ENCODE measurements at places on chromosomes 5 and 9.
A peak's percentile ranks its signal among the peaks of the same experiment; 100 is the strongest.

- peak; percentile 96 for DNase-seq
Observed at GRCh38 chr5:17118631-17119030, 98.8 kb upstream of the BASP1 start.

- no peak for DNase-seq
Observed at GRCh38 chr5:35069188-35069587, 21.4 kb upstream of the AGXT2 start.

GRCh38 chr5:143755966-143756365, 56.0 kb upstream of the HMHB1 start:
- DNase-seq: no peak

- DNase-seq: no peak
Observed at GRCh38 chr9:4235871-4236804, 63.7 kb downstream of the GLIS3 start.

- DNase-seq: no peak
Observed at GRCh38 chr5:59003124-59003523, 420.2 kb downstream of the RAB3C start.

DNA sequence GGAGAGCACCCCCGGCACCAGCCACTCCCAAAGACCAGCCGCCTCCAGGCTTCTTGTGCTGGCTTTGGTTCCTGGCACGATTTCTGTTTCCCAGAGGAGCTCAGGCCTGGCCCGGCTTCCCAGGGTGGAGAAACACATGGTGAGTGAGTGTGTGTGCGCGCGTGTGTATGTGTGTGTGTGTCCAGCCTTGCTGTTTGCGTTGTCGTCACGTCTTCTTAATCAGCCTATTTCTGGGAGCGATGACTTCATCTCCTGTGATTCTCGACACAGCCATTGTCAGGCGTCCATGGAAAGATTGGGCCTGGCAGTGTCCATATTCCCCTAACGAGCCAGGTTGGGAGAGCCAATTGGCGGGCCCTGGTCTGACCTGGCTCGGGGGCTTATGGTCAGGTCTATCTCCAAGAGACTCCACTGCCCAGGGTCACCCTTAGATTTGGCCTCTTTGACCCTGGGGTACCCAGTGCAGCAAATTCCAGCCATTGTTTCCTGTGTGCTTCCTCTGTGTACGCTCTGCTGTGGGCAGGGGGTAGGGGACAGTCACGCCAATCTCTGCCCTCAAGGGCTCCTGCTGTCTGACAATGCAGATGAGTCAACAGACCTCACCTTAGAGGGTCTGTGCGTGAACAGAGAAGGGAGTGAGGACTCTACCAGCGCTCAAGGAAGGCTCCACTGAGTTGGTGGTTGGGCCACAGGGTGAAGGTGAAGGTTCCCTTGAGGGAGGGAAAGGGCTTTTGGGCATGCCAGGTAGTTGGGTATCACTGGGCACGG, 73.8 kb downstream of the DAB2IP start:
- no peak for DNase-seq

DNA sequence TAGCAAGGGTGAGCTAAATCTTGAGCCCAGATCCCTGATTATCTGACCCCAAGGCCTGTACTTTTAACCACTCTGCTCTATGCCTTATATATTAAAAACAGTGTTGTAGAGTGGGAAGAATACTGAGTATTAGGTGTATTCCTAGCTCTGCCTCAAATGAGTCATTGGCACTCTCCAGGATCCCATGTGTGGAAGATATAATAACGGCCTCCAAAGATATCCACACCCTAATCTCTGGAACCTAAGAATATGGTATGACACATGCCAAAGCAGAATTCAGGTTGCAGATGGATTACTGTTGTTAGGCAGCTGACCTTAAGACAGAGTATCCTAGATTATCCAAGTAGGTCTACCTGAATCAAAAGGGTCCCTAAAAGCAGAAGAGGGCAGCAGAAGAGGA, 110.8 kb downstream of the ADRB2 start:
- DNase-seq: no peak

DNA sequence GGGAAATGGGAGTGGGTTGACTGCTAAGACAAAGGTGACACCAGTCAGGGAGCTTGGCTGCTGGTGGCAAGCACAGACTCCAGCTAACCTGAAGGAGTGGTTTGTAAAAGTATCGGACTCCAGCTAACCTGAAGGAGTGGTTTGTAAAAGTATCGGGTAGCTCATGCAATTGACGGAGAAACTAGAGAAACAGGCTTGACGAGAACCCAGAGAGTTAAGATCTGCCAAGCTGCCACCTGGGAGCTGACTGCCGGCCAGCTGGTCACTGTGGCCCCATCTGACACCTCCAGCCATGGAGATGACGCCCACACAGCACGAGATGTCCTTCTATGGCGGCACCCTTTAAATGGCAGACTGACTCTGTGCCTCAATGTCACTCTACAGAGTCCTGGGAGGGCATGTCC, 28.3 kb upstream of the CRB2 start:
- no peak for DNase-seq

- no peak for DNase-seq
Observed at GRCh38 chr9:131658377-131659129, 81.3 kb downstream of the RAPGEF1 start.

- no peak for DNase-seq
Observed at GRCh38 chr9:33109850-33110595, 33.5 kb upstream of the SMU1 start.

- DNase-seq: peak; percentile 88
Observed at GRCh38 chr9:130240410-130241197, 25.0 kb upstream of the HMCN2 start.

DNA sequence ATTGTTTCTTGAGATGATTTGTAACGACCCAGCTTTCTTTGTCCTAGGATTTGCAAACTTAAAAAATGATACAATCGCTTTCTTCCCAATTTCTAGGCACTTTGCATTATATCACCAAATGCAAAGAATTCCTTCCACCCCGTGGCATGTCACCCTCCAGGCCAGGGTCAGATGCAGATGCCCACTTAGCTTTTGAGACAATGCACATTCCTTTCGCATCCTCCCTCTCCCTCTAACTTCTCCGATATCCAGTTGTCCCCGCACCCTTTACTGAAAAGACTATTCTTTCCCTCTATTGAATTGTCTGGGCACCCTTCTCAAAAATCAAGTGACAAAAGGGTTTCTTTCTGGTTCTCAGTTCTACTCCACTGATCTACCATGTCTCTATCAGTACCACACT, 17.3 kb downstream of the RNF130 start:
- DNase-seq: no peak

GRCh38 chr5:138659561-138659960, 84.4 kb upstream of the HSPA9 start:
- DNase-seq: no peak

DNA sequence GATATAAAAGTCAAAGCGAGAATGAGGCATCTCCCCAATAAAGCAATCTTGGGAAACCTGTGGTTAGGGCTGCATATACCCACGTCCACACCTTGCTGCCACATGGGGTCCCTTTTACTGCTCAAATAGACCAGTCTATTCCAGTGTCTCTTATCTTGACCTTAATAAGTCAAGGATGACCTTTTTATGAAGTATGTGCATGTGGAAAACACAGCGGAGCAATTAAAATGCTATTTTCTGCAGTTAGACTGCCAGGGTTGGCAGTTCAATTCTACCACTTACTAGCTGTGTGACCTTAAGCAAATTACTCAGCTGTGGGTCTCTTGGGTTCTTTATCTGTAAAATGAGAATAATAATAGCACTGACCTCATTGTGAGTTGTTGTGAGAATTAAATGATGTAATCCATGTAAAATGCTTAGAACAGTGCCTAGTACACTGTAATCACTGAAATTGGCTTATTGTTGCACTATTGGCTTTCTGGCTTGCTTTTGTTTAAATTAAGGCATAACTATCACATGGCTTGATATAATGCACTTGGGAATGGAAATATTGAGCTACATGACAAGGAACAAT, 67.8 kb upstream of the HSPB3 start:
- no peak for DNase-seq

- DNase-seq: no peak
Observed at GRCh38 chr9:103183701-103184171, 188.6 kb downstream of the CYLC2 start.

DNA sequence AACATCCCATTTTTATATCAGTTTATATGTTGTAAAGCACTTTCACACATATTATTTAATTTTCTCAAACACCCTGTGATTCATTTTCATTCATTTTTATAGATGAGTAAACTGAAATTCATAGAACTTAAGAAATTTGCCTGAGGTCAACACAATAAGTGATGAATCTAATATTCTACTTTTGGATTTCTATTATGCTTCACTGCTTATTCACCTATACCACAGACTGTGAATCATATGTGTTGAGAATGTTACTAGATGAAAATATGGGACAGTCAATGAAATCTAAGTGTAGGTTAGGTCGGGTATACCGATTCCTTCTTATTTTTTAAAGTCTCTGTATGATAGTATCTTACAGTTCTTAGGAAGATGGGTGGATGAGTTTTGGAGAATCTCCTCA, 24.8 kb downstream of the CDC37L1 start:
- DNase-seq: no peak

GRCh38 chr5:174745590-174746103, 21.3 kb downstream of the MSX2 start:
- no peak for DNase-seq

- peak; percentile 94 for DNase-seq
Observed at GRCh38 chr9:764105-764524, 77.4 kb upstream of the DMRT1 start.

DNA sequence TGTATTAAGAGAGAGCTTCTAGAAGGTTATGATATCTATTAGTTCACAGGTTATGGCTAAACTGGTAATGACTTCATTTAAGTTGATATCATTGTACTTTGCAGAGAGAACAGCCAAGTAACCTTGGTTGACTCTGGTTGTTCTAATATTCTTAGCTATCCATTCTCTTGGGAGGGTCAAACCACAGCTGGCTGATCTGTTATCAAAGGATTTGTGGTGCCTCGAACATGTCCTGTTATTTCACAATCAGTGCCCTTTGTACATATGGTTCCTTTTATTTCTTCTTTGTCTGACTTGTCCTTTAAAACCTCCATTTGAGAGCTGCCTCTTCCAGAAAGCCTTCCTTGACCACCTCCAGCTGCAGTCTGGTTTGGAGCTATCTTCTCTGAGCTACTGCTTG, 61.7 kb downstream of the PDE8B start:
- DNase-seq: peak; percentile 63

DNA sequence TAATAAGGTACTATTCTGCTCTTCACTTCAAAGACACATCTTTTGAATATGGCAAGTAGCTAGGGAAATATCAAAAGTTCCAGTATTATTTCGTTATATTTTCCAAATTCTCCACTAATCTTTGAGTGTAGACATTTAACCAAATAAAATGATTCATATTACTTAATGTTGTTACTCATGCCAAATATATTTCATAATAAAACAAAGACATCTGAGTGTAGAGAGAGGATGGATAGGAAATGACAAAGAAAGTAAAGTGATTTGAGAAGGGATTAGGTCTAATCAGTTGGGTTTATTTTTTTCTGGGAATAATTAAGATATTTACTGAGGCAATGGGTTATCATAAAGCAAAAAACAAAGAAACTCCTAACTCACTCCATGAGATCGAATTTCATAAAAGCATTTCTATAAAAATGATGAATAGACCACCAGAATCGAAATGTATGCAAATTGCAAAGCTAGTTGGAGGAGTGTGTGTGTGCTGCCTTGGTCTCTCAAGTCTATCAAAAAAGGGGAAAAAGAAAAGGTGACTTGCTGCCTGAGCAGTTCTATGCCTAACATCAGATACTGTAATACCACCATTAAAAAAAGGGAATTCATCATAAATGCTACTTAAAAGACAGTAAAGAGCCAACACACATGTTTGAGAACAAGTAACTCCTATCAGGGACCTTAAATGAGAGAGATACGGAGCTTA, 255.5 kb downstream of the PDE4D start:
- no peak for DNase-seq

GRCh38 chr9:135990468-135991429, 29.6 kb upstream of the UBAC1 start:
- peak; percentile 90 for DNase-seq

All from hematopoietic multipotent progenitor cell treated with erythropoietin and hydrocortisone succinate and interleukin-3 and kit ligand, for 4 days (in vitro differentiated cells).